ENCODE measurements at places on chromosomes 6 and 20.

- peak; percentile 72 for DNase-seq
These were observed 36.9 kb upstream of the FANCE start for GRCh38 chr6:35415065-35415891.

DNA sequence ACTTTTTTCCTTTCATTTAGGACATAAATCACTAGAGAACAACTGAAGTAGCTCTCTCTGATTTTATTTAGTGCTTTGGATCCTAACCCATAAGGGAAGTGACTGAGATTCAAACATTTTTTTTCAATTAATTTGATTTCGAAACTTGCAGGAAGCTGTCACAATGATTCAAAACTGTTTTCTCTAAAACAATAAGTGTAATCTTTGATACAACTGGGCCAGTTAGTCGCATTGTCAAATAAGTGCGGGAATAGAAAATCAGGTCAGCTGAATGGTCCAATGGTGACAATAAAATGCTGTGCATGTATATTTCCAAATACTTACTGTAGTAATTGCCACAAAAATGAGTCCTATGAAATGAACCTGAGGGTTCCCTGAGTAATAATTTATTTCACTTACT is 930.8 kb downstream of the TFAP2A start:
- DNase-seq, result no peak

DNA sequence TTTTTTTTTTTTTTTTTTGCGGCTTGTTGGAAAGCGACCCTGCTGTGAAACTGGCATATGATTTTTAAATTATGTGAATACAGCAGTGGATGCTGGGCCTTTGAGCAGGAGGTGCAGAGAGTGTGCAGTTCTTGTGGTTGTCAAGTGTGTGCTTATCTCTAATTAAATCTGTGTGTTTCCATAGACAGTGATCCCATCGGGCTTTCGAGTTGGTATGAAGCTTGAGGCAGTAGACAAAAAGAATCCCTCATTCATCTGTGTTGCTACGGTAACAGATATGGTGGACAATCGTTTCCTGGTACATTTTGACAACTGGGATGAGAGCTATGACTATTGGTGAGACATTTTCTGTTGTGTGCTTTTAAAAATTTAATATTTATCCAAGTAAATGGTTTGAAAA is 52.4 kb downstream of the L3MBTL3 start:
- DNase-seq, result no peak

DNA sequence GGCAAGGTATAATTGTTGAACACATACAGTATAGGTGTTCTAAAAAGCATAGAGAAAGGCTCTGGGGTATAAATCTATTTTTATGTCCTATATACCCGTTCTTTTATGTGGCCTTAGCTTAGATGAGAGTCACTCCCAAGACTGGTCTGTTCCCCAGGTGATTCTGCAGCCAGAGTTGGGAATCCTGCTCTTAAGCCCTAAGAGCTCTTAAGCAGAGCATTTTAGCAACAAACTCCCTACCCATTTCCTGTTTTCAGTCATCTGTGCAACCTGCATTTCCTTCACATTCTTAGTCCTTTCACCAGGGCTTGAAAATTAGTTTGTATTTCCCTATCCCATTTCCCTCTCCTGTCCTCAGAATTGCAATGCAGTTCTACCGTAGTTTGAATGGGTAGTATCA is 166.1 kb downstream of the HS3ST5 start:
- DNase-seq, result no peak

DNA sequence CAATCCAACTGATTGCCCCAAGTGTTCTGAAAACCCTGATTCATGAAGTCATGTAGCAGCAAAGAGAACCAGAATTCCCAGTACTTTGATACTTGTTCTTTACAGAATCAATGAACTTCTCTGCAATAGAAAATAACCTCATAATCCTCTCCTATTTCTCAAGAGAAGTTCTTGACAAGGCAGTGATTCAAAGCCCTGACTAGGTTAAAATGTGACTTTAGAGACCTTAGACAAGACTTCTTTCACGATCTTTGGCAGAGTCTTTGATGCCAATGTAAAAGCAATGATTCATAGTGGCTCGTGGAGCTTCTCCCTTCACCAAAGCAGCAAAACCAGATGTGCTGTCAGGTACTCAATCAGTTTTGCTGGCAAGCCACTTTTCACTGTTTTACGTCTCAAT is 95.2 kb downstream of the CDK19 start:
- no peak for DNase-seq

DNA sequence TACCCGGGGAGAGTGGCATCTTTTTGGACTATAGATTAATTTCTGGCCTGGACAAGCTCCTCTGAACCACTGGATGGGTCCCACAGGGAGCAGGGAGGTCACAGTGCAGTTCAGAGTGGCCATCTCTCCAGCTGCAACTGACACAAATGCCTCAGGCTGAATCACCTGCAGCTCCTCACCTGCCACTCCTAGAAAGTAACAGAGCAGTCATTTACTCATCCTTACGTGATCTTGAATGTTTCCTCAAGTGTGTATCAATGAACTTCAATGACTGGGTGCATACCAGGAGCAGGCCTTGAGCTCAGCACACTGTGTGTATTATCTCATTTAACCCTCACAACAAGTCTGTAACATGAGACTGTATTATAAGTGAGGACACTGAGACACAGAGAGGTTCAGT is 40.0 kb upstream of the SIRPG start:
- DNase-seq, result no peak

GRCh38 chr6:38319256-38320212 is 320.2 kb downstream of the BTBD9 start:
- DNase-seq, result peak; percentile 34

DNA sequence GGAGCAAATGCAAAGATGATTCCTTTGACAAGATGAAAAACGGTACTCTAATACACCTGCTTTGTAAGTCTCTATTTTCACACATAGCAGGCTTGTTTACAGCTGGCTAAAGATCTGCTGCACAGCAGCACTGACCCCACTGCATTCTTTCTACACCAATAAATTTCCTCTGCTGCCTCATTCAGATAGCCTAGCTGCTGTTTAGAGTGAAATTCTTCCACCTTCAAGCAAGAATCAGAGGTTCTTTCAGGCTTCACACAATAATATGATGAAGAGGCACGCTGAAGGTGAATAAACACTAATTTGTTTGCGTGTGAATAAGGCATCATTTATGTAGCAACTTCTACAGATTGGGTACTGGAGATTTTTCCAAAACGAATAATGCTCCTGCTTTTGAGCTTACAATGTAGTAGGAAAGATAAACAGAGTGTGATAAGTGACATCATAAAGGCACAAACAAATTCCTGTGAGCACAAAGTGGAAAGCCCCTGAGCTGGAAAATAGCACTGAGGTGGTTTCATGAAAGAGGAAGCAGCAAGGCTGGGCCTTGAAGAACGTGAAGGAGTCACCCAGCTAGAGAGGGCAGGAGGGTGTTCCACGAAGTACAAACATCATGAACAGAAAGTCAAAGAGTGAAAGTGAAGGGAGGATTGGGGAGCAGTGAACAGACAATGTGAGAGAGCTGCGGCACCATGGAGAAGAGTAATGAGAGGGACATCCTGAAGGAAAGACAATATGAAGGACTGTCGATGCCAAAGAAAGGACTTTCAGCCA is 543.4 kb downstream of the CD83 start:
- no peak for DNase-seq

- DNase-seq, result no peak
These were observed 83.3 kb downstream of the PLCB1 start for GRCh38 chr20:8215361-8215781.

GRCh38 chr6:42783177-42783875 is 1.5 kb downstream of the BICRAL start:
- DNase-seq, result peak; percentile 57

- no peak for DNase-seq
These were observed 1.5 kb downstream of the TGM3 start for GRCh38 chr20:2297357-2297728.

DNA sequence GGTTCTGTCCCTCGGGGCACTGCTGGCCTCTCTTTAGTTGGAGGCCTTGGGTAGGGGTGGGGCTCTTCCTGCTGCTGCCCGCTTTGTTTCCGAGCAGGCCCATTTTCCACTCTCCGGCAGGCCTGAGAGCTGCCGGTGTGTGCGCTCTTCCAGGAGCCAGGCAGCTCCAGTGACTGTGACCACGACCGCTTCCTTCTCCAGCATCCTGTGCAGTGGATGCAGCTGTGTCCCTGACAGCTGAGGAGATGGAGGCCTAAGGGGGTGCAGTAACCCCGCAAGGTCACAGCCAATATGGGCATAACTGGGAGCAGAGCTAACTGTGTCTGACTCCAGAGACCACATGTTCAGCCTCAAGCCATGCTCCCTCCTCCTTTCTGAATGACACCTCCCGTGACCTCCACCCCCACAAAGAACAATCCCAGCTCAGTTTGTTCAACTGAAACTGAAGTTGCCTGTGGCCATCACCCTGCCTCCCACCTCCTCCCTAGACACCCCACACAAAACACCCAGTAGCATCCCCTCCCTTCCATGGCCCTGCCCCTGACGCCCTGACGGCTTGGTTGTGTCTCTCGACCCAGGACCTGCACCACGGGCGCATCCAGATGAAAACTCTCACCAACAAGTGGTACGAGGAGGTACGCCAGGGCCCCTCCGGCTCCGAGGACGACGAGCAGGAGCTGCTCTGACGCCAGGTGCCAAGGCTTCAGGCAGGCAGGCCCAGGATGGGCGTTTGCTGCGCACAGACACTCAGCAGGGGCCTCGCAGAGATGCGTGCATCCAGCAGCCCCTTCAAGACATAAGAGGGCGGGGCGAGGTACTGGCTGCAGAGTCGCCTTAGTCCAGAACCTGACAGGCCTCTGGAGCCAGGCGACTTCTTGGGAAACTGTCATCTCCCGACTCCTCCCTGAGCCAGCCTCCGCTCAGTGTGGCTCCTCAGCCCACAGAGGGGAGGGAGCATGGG is 27.8 kb downstream of the SPATA2 start:
- DNase-seq, result no peak

DNA sequence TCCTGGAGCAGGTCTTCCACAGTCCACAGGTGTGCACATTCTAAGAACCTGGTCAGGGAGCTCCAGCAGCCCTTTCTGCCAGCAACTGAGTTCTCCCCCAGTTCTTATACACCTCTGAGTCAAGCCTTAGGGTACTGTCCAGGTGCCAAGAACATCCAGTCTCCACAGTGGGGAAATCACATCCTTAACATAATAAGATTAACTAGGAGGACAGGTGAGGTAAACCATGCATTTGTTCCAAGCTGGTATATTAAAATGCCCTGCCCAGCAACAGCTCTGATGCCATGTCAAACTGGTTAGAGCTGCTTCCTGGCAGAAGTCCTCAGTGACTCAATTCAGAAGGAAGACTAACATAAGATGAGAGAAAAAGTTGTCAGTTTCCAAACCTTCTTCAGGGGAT is 303.9 kb upstream of the SGK1 start:
- DNase-seq, result no peak

DNA sequence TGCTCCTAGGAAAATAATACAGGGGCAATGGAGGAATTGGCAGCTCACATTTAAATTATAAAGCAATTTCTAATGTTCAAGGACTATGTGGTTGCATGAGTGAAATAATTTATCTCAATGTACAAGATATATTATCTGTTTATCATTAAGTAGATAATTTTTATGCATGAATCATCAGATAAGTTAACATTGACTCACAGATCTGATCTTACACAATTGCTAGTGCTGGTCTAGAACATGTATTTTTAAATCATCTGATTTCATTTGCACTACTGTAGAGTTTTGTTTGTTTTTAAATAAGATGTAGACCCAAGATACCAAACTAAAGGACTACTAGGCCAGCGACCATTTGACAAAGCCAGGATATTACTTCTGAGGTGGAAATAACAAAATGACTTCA is 199.2 kb downstream of the BMP2 start:
- DNase-seq, result no peak

DNA sequence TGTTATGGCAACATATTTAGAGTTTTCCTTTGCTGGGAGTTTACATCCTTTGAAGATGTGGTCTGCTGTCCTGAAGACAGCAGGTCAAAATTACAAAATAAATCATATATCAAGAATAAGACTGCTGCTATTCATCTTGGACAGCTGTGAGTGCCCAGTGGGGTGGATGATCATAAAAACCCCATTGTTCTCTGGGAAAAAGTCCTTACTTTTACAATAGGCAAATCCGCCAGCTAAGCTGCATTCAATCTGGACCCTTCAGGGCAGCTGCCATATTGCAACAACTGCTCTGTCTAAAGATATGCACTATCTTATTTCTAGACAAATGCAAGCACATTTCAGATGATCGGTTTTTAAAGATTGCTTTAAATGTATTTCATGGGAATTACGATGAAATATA is 19.4 kb downstream of the CASS4 start:
- no peak for DNase-seq

DNA sequence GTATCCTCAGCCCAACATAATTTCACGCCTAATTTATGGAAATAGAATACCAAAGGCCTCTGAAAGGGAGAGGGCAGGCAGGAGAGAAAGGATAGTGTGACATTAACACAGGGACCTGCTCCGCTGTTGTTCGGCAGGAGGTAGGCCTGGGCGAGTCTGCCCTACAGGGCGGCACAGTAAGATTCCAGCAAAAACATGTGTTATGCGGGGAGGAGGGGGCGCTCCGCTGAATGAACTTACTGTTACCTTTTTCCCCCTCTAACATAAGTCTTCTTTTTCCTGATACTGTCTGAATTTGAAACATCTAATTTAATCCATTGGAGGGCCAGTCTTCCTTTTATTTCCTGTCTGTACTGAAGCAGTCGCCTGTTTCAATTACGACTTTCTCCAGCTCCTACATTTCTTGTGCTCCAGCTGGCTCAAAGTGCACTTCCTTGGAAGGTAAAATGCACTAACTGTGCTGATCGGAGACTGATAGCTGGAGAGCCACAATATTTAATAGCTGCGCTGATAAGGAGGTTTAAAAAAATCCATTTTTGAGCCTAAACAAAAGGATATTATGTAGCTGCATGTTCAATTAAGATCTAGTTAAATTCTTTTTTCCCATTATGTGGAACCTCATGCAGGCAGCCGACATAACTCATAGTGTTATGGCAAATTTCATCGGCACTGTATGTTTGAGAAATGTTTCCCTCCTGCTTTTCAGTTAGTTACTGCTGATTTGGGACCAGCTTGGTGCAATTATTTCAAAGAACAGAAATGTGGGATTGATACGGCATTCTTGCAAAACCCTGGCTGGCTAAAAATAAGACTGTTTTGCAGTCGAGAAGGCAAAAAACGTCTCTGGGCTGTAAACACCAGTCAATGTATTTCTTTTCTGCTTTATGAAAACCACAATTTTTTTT is 193.0 kb downstream of the FOXC1 start:
- DNase-seq, result no peak

GRCh38 chr6:166167258-166167731 is 356 bp downstream of the TBXT start:
- DNase-seq, result peak; percentile 58

GRCh38 chr6:142892254-142893021 is 52.5 kb downstream of the HIVEP2 start:
- no peak for DNase-seq

- DNase-seq, result no peak
These were observed 9.6 kb upstream of the MANBAL start for GRCh38 chr20:37279820-37280219.

DNA sequence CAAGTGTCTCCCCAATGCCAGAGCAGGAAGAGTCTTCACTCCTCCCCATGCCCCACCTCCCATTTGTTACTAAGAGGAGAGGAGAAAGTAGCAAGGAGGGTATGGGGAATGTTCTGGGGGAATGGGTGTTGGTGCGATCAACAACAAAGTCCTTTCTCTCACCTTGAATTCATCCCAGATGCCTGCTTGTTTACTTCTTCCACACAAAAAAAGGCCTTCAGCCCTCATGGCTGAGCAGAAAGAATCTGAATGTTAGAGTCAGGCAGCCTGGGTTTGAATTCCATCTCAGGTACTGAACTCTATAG is 9.9 kb downstream of the MOG start:
- DNase-seq, result peak; percentile 45

Data from H9 (cell line).